Brain pericyte (primary cell): ENCODE measurements at places on chromosomes 6 and 20.
A peak's percentile ranks its signal among the peaks of the same experiment; 100 is the strongest.

GRCh38 chr6:108952776-108953486 is 104.7 kb downstream of the ARMC2 start:
- DNase-seq: no peak

DNA sequence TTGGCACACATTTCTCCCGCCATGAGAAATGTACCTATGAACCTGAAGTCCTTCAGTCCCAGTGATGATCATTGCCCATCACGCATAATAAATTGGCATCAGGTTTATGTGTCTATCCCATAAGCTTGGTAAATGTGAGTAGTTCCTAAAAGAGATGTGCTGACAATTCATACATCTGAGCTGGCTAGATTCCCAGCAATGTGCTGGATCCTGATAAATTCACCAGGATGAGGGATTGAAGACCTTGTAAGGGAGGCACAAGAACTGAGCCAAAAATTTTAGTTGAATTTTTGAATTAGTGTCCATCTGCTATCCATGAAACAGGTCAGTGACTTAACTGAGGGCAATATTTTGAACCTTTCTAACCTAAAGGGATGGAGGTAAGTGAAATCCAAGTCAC is 267.9 kb upstream of the CITED2 start:
- no peak for DNase-seq

GRCh38 chr6:75334266-75335040 is 49.9 kb upstream of the TMEM30A start:
- no peak for DNase-seq

DNA sequence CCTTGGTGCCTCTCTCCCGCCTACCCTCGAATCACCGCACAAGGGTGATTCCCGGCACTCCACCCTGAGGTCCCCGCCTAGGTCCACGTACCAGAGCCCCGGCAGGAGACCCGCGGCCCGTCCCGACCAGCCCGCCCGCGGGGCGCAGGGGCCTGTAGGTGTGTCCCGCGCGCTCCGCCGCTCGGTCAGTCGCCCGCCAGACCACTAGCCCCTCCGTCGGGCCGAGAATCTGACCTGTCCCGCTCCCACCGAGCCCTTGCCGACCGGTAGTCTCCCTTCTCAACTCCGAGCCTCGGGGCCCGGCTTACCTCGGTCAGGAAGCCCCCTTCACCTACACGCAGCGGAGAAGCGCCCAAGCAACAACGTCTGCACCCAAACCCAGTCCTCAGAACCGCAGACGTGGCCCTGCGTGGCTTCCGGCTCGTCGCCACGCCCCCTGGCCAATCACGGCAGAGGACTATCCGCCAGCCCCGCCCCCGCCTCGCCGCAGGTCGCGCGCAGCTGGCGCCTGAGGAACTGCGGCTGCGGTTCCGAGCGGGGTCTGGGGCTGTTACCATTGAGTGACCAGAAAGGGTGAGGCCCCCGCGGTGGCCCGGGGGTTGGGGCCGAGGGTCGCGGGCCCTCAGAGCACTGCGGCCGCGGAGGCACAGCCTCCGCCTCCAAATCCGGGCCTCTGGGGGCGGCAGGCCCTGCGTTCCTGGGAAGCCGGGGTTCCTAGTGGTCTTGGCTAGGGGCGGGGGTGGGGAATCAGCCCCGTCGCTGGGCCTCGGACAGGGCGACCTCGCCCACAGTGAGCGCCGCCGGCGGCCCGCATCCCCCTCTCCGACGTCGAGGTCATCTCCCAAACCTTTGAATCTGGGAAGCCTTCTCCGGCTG is at the start of the genes PGM3 and RWDD2A:
Gene PGM3, minus strand, starts transcription at position 395 of the 876 bp plus-strand sequence. CDS start 2,253 bp downstream, outside the sequence.
Gene RWDD2A, plus strand, starts transcription at position 487 of the 876 bp plus-strand sequence. CDS start 1,095 bp downstream, outside the sequence.
- peak; percentile 55 for DNase-seq

GRCh38 chr6:166052837-166053236 is 114.8 kb downstream of the TBXT start:
- no peak for DNase-seq

- no peak for DNase-seq
Observed at GRCh38 chr6:7532232-7532631, 9.2 kb upstream of the DSP start.

DNA sequence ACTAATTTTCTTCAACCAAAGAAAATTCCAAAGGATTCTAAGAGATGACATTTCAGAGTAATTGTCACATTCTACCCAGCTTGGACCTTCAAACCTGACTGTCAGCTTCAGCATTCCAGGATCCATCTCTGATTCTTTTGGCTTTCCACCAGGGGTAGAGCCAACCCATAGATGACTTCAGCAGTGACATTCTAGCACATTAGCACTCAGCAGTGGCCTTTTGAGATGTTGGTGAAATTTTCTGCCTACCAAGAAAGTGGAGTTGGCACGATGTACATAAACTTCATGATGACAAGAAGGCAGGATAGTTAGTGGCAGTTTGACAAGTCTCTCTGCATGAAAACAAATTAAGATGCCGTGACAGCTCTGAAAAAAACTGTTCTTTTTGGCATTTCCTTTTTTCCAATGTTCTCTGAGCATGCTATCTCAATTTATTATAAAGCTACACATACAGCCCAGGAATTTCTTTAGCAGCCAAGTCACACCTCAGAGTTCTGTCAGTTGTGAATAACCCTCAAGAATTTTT is 466.5 kb upstream of the RNF217 start:
- DNase-seq: no peak
